ENCODE measurements at places on chromosomes 16 and 17.
A peak's percentile ranks its signal among the peaks of the same experiment; 100 is the strongest.

- DNase-seq = no peak
Observed at GRCh38 chr16:26961459-26961858, 105.3 kb upstream of the C16orf82 start.

DNA sequence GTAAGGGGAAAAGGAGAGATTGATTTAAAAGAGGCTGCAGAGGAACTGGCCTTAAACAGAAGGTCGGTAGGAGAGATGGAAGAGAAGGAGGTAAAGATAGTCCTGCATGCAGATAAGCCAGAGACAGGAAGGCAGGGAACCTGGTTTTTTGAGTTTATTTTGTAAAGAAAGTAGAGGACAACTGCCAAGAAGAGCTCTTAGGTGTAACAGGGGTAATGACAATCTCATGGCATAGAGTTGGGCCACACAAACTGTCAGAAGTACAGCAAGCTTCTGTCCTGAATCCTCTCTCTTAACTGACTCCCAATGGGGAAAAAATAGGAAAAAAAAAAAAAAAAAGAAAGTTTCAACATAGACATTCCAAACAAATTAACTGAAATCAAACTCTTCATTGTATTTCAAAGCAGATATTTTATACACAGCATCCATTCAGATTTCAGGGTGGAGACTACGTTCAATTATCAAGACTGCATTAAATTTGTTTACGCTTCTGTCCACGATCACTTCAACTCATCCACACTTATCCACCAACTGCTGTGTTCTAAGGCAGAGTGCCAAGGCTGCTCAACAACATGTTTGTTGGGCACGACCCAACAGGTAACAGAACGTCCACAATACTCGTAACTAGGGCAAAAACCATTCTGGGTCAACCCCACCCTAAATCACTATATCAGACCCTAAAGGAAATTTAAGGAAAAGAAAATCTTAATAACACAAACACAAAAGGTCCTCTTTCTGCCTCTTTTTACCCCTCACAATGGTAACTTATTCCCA lies 34.9 kb downstream of the USP31 start:
- no peak for DNase-seq

DNA sequence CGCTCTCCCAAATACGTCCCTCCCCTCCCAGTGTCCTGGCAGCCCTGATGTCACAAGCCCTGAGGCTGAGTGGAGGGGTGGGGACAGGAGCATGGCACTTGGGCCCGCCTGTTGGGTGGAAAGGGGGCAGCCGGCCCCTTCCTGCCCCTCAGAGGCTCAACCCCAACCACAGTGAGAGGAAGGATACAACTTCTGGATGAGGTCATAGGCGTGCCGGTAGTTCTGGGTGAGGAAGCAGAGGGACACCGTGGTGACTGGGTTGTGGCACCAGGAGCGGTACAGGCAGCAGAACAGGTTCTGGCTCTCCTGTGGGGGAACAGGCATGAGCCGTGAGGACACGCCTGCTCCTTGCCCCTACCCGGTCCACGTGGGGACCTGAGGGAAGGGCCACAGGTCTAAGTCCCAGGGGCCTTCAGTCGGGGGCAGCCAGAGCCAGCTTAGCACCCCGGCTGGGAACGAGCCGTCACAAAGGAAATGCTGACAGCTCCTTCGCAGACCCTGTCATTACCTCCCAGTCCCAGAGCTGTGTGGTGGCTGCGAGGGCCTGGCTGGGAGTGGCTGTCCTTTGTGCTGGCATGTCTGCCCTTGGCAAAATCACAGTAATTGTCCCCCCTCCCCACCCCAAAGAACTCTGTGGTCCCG lies 11.2 kb upstream of the MTSS2 start:
- DNase-seq = no peak

- DNase-seq = no peak
Observed at GRCh38 chr16:6644916-6645315, 687.7 kb upstream of the RBFOX1 start.

- no peak for DNase-seq
Observed at GRCh38 chr17:80018917-80019651, 16.6 kb downstream of the TBC1D16 start.

GRCh38 chr17:16926571-16927451 lies 45.1 kb downstream of the TNFRSF13B start:
- no peak for DNase-seq

- DNase-seq = no peak
Observed at GRCh38 chr16:18936727-18937340, 10.6 kb upstream of the SMG1 start.

- no peak for DNase-seq
Observed at GRCh38 chr16:69709456-69710084, 16.8 kb downstream of the NQO1 start.

GRCh38 chr16:78504401-78504851 lies 405.0 kb downstream of the WWOX start:
- no peak for DNase-seq

DNA sequence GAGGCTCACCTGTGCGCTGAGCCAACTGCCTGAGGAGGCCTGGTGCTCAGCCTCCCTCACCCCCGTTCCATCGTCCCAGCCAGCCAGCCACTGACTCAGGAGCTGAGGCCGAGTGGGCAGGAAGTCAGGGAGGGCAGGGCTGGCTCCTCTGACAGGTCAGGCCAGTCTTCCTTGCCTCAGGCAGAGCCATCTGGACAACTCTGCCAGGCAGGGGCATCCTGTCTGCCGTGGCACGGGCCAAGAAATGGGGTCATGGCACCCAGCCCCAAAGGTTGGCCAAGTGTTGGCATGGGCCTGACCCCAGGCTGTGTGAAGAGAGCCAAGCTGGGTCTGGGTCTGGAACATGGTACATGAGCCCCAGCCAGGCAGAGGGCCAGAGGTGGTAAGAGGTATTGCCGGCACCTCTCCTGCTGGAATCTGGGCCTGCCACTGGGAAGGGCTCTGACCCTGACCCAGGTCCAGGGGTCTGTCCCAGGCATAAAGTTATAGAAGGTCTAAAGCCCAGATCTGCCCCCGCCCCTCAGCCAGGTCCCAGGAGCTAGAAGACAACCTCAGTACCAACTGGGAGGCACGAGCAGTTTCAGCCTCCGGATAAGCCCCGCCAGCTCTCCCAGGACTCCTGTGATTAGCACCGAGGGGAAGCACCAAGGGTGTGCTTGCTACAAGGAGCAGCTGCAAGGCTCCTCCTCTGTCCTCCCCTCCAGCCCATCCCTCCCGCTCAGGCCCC lies 2.5 kb upstream of the VASN start:
- DNase-seq = no peak

GRCh38 chr17:31647661-31648060 lies 211.4 kb downstream of the COPRS start:
- no peak for DNase-seq

GRCh38 chr16:56888806-56889205 lies 23.8 kb downstream of the SLC12A3 start:
- no peak for DNase-seq

DNA sequence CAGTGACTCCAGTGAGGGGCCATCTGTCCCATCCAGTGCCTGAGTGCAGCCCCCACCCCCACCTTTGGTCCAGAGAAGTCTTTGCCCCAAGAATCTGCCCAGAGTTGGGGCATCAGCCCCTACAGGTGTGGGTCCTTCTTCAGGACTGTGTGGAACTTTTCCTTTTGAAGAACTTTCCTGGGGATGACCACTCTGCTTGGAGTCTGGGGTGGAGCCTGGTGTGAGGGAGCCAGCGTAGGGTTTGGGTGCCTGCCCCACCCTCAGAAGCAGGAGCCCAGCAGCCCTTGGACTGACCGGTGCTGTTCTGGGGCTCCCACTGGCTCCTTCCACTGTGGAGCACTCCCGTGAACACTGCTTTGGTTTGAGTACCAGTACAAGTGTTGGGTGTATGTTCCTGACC lies 19.3 kb downstream of the MPRIP start:
- DNase-seq = no peak

GRCh38 chr16:62545039-62545438 lies 508.8 kb upstream of the CDH8 start:
- DNase-seq = no peak

DNA sequence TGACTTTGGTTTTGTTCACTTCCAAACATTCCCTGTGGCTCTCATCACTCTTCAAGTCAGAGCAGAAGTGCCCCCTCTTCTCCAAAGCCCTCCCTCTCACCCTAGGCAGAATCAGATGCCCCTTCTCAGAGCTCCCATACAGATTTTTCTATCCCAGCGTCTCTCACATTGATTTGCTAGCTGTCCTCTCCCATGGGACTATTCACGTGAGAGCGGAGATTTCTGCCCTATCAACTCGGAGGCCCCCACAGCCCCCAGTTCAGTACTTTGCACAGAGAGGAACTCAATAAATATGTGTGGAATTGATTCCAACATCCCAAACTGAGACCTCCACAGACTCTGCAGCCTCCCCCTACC lies 182.6 kb downstream of the C16orf78 start:
- no peak for DNase-seq

DNA sequence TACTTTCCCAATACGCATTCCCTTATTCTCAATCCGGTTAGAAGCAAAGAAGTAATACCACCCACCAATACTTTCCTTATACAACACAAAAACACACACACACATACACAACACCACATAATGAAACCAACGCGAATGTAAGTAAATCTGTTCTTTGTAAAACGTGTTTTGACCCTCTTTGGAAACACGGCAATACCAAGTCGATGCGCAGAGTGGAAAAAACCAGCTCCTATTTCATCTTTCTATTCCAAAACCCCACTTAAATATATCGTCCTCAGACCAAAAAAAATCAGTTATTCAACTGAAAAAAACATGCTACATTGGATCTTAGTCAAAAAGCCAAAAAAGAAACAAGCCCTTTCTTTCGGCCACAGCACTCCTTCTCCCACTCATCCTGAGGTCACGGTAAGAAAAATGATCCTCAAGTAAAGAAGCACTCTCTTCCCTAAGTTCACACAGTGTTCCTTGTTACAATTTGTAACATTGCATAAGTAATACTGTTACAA lies 31.0 kb upstream of the ARL4D start:
- DNase-seq = peak; percentile 21

All from neural crest cell (in vitro differentiated cells).